Thyroid gland (tissue), 4 donors: ENCODE measurements at places on chromosomes 2 and 18.

DNA sequence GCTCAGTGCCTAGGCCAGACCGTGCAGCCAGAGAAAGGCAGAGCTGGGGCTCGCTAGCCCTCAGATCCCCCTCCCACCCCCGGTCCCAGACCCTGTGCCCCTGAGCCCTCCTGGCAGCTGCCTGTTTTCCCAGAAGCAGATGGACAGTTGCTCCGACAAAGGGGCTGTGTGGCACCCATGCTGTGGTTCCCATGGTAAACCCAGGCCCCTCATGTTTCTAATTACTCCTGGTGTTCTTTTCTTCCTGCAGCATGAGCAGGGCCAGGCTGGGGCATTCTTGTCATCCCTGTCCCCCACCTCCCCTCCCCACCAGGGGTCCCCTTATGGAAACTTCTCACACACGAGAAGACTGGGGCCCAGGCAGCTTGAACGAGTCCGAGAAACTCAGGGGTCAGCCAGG is 269.6 kb downstream of the HAUS1 start:
- DNase-seq = no peak

GRCh38 chr2:62806231-62806630 is 100.7 kb downstream of the EHBP1 start:
- DNase-seq = no peak

- no peak for DNase-seq
These were observed 344.5 kb upstream of the TNP1 start for GRCh38 chr2:217204358-217204757.

DNA sequence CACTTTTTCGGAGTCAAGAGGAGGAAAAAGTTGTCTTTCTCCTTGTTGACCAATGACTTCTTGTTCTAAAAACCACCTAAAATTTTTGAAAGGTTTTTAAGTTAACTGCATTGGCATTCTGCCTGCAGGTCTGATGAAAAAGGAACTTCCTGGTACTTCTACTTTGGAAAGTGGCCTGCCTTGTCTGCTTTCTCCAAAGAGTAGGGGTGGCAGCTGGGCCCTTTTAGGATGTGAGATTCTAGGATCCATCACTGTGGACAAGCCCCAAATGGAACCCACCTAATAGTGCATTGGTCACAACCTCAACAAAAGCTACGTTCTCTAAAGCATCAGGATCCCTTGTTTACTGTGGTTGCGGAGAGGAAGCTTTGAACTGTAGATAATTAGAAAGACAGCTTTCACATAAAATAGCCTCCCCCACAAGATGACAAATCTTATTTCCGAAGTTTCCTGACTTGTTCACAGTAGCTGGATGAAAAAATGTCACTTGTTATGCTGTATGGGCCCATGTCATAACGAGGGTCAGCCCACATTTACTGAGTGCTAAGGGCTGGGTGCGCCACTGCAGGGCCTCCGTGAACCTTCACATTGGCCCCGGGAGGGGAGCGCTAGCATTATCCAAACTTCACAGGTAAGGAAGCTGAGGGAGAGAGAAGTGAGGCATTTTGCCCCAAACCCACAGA is 17.4 kb downstream of the ASPRV1 start:
- DNase-seq = no peak

DNA sequence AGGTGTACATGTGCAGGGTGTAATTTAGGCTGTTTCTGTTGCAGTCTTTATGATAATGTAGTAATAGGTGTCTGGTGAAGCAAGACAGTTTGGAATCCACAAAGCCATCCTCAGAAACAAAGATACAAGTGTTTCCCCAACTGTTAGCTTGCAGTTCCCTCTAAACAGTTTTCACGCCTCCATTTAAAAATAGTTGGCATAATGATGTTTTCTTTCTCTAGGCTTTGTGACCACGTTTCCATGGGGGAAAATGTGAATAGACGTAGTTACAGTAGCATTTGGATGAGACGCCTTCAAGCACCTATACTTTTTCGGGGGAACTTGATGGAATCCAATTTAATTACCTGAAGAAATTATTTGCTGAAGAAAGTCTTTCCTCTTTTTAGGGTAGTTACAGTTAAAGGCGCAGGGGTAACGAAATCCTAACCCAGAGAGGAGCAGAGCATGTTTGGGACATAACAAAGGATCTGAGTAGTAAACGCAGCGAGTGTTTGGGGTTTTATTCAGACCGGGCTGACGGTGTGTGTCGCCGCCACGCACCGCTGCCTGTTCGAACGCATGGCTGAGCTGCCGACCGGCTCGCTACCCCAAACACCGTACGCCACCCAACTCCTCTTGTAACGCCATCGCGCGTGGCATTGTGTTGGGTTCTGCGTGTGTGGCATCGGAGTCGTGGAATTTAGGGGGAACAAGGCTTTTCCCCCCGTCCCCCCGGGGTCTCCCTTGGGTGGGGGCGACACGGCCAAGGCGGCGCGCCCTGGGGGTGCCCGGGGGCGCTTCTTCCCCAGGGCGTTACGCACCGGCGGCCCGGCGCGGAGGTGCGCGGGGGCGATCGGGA is 681 bp upstream of the NRP2 start:
- DNase-seq = peak; percentile 74

GRCh38 chr2:50529600-50530218 is 502.2 kb downstream of the NRXN1 start:
- no peak for DNase-seq

DNA sequence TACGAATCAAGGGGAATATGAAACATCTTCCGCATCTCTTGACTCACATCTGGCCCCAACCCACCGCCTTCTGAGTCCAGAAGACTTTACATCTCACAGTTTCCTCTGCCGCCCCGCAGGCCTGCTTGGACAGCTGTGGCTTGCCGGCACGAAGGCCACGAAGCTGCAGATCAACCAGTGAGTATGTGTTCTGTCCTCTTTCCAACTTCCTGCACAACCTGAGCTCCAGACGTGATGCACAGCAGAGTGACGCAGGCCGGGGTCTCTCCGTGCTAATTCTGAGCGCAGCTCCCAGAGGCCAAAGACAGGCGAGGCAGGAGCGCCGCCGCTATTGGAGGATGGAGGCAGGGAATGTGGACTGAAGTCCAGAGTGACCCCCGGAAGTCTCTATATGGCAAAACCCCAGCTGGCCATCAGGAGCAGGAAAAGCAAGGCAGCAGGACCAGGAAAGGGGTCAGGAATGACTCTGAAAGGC is 93.5 kb downstream of the ZCCHC2 start:
- no peak for DNase-seq

DNA sequence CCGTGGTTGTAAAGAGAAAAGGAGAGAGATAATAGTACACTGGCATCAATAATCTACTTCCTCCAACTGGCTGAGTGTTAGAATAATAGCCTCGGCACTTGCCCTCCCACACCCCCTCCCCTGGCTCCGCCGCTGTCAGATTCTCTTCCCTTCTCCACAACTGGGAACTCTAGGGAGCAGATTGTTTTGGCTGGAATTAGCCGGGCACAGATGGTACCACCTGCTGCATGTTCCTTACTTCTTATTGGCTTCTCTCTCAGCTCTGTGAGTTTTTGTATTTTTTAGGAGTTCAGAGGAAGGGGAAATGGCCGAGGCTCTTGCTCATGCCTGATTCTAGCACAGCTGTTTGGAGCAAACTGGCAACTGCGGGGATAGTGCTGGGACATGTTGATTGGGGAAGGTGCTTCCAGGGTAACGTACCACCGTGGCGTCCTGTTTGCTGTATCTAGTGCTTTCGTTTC is 140.0 kb downstream of the ZEB2 start:
- DNase-seq = no peak

DNA sequence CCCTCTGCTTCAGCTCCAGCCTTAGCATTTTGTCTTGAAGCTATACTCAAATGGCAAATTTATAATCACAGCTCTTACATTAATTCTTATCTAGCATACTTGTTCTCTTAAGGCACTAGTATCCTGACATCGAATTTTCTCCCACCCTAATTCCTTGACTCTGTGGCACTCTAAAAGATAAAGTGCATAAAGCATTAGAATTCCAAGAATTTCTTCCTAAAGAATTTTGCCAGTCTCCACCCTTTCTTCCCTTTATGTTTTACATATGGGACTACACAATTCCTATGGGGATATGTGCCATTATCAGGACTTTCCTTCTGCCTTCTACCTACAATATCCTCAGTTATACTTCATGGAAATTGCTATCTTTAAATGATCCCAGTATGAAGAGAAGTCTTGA is 560.3 kb downstream of the ARHGAP15 start:
- no peak for DNase-seq

DNA sequence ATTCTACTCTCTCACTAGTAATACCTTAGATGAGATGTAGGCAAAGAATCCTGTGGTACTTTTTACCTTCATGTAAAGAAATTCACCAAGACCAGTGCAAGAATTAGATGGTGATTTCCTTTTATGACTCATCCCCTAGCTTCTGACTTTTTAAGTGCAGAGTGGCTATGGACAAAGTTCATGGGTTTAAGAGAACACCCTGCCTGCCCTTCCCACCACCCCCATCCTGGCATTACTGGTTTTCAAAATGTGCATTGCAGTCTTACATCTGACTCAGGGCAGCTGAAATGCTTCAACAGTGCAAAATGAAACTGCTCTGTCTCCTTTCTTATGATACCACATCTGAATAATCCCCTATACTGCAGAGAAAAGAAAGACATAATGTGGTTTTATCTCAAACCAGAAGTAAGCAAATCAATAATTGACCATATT is 22.6 kb downstream of the MAIP1 start:
- no peak for DNase-seq

DNA sequence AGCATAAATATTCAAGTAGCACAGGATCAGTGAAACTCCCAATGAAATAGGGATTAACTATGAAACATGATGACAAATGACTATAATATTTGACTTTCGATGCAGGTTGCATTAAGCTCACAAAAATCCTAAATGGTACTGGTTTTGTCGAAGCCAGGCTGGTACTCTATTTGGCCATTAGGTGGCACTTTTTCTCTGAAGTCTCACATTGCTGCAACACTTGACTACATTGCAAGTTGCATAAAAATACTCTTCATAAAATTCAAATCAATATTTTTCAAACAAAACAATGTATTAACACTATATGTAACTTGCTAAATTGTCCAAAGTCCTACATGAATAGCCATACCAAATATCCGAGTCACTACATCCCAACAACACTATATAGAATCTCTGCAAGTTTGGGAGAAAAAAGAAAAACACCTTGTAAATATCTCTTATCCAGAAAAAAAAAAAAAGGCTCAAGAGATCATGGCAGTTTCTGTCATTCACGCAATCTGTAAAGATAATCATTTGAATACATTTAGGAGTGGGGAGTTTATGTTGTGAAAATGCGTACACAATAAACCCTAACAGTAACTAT is 9.5 kb downstream of the RTTN start:
- DNase-seq = no peak

DNA sequence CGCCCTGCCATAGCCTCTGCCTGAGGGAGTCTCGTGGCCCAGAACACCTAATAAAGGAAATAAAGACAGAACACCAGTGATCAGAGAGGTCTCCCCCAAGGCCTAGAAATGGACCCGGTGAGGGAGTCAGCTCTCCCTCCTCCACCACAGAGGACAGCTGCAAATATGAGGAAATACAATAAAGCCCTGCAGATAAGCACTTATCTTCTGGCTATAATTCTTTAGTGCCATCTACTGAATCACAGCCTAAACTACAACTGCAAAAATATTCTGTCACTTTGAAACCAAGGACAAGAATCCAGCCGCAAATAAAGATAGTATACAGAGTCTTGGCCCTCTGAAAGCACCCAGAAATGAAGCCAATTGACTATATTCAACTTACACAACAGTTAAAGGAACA is 42.4 kb upstream of the TACR1 start:
- no peak for DNase-seq

DNA sequence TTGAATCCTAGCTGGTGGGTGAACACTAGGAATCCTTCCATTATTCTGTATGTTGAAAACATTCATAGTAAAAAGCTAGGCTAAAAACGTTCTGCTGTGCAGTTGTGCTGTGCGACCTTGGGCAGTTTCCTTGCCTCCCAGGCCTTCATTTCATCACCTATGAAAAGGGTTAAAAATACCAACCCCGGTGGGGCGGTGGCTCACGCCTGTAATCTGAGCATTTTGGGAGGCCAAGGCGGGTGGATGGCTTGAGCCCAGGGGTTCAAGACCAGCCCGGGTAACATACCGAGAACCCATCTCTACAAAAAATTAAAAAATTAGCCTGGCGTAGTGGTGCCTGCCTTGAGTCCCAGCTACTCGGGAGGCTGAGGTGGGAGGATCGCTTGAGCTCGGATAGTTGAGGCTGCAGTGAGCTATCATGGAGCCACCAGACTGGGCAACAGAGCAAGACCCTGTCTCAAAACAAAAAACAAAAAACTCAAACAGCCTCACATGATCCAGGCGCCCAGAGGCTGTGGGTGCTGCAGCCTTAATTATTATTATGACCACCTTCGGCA is 2.9 kb upstream of the RRM2 start:
- no peak for DNase-seq

GRCh38 chr2:240839152-240840143 is 19.4 kb upstream of the KIF1A start:
- no peak for DNase-seq

- no peak for DNase-seq
These were observed 124.0 kb downstream of the MBD2 start for GRCh38 chr18:54100466-54100865.

GRCh38 chr2:238582159-238582558 is 155.4 kb downstream of the ASB1 start:
- no peak for DNase-seq

- DNase-seq = no peak
These were observed 8.5 kb upstream of the THNSL2 start for GRCh38 chr2:88161446-88162244.

DNA sequence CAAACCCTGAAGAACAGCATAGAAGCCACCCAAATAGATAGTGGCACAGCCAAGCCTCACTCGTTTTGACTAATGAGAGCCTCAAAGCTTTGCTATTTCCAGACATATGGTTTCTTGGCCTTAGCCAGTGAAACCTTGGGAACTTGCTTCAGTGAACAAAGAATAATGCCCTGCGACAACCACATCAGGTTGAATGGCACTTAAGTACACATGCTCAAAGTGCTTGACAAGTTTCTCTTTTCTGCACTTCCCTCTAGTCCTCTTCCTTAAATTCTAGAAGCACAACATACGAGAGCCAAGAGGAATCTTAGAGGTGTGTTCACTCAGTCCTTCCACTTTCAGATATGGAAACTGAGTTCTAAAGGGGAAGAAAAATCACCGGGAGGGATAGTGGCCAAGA is 258.3 kb downstream of the HAUS1 start:
- DNase-seq = peak; percentile 63

DNA sequence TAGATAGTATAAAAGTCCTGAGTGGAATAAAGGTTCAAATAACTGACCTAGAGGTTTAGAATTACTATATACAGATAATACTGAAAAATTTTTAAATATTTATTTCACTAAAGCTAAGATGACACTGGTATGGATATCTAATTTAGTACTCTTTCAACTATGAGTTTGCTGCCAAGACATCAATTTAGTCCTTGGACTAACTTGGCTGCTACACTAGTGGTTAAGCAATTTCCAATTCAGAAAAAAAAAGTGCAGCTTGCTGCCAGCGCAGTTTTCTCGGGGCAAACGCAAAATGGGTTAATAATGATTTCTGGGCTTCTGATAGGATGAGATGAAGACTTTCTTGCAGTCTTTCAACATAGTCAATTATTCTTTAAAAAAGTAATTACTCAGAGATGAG is 10.8 kb downstream of the BUB1 start:
- no peak for DNase-seq

GRCh38 chr2:148596018-148596417 is 48.5 kb upstream of the EPC2 start:
- DNase-seq = no peak

GRCh38 chr2:238127165-238128060 is 11.1 kb upstream of the KLHL30 start:
- peak; percentile 54 for DNase-seq
